NB4 (cell line): ENCODE measurements at places on chromosomes 11 and 22.

DNA sequence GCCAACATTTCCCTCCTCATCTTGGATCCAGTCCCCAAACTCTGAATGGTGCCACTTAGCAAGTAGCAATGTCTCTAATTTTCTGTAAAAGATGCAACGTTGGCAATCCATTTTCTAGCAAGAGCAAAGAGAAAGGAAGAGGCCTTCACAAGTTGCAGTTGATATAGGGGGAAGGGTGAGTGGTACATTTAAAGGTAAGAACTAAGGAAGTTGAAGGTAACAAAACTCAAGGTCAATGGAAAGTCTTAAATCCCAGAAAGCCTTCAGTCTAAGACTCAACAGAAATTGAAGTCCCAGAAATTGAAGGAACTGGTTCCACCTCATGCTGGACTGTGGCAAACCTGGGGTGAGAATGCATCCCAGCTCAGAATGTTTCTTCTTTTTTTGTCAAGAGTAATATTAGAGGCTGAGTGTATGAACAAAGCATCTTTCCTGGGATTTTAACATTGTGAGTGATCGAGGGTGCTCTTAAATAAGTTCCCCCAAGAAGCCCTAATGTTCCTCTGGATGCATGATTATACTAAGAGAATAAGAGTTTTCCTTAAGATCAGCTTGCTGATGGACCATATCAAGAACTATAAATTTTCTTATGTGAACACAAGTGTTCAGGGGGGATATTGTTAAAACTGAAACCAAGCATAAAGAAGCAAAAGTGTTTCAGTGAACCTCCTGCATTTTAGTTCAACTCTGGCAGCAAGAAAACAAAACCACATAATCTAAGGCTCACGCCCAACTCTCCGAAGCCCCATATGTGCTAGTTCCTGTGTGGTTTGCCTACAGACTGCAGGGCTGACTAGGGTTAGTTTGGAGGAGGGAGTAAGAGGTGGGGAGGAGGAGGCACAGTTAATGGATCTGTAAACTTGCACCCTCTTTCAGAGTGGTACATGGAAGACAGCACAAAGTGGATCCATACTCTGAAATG lies at the start of gene GRAP2:
TSS of gene GRAP2 (plus strand) at position 779 of the 922 bp plus-strand sequence. CDS start 46,023 bp downstream, outside the sequence.
- DNase-seq = peak; percentile 70

- DNase-seq = no peak
Measured at GRCh38 chr11:122094836-122095235, 21.2 kb downstream of the BLID start.

DNA sequence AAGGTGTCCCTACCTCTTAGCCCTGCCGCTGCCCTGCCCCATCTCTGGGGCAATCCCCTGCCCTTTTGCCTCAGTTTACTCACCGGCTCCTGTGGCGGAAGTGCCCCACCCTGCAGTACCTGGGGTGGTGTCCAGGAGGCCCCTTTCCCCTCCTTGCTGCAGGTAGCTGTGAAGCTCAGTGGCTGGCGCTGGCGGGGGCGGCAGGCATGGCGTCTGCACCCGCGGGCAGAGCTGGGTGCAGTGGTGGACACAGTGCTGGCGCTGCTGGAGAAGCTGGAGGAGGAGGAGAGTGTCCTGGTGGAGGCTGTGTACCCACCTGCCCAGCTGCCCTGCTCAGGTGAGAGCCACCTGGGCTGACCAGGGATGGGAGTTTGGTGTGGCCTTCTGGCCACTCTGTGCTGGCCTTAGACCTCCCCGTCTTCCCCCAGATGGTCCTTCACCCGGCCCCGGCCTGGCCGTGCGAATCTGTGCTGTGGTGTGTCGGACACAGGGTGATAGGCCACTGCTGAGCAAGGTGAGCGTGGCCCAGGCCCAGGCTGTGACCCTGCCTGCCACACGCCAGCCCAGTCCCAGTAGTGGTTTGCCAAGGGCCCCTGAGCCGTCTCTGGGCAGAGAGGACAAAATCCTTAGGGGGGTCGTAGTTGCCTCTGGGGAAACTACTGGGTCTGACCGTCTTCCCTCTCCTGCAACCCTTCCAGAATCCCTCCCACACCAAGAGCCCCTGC lies 4.0 kb downstream of the CARNS1 start:
- DNase-seq = no peak

GRCh38 chr11:72037554-72038311 lies 39.0 kb downstream of the IL18BP start:
- DNase-seq = no peak

GRCh38 chr11:122197066-122197987 lies 81.3 kb upstream of the BLID start:
- peak; percentile 28 for DNase-seq

- peak; percentile 100 for DNase-seq
Measured at GRCh38 chr11:57432714-57433163, 5.8 kb upstream of the SLC43A3 start.

DNA sequence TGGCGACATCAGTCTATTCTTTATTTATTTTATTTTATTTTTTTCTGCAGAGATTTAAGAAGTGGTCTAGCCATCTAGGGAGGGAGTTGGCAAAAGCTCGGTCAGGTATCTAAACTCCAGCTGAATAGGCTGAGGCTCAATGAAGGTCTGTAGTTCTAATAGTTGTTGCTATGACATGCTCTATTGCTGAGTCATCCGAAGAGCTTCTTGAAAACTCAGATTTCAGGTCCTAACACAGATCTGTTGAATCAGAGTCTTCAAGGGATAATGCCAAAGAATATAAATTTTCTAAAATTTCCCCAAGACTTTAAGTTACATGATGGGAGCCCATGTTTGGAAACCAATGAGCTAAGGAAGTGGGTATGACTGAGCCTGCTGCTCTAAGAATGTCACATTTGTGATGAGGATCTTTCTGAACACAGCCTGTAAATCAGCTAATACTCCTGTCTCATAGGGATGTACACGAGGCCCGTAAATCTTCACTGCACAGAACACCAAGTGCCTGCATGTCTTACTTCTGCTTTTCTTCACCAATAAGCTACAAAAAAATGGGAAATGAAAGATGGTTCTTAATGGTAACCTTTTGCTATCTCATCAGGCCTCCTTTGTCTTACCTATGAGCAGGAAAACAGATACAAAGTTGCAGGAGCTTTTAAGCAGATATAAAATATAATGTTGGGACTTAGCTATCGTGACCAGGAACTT lies 901.4 kb upstream of the API5 start:
- peak; percentile 30 for DNase-seq

DNA sequence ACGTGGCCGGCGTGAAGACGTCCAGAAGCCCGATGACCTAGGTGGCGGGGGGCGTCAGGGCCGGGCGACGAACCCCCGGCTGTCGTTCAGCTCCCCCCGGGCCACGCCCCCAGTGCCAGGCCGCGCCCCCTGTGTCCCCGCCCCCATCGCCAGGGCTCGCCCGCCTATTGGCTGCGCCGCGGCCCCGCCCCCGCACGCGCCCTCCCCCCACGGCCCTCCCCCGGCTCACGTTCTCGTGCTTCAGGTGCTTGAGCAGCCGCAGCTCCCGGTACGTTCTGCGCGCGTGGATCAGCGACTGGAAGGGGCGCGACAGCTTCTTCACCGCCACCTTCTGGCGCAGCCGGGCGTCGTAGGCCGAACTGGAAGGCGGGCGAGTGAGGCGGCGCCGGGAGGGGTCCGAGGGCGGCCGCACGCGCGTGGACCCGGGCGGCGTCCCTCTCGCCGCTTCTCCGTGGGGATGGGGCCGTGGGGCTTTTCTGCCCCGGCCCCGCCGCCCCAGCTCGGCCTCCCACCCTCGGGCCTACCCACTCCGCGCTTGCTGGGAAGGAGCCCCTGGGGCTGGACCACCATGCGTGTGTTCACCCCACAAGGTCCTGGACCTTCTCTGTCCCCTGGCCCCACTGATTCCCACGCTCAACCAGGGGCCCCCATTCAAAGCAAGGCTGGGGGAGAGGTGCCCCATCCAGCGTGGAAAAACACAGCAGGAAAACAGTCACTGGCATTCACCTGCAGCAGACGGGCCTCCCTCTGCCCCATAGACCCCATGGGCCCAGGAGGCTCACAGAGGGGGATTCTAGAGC lies 2.4 kb downstream of the MAPK11 start:
- DNase-seq = no peak

DNA sequence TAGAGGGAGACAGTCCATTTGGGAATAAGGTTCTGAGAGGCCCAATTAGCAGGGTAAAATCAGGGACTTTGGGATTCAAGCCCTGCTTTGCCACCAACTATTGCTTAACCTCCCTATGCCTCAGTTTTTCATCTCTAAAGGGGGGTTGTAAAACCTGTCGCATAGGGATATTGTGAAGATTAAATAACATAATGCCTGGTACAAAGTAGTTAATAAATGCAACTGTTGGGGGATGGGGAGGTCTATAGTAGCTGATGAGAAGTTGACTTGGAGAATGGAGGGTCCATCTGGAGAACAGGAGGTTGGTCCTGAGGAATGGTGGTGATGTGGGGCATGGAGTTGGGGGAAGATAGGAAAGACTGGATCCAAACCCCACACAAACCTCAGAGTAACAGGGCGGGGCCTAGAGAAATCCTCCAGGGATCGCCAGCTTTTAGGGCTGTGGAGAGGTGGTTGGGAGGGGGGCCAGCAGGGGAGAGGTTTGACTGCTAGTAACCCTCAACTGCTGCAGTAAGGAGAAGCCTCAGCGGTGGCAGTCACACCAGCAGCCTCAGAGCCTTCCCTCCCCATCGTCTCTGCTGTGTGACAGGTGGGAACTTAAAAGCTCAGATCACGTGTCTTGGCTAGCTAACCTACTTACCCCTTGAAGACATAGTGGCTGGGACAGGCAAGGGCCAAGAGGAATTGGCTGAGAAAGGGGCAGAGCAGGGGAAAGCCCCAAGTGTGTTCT lies 1.1 kb upstream of the ABCG4 start:
- DNase-seq = peak; percentile 36

DNA sequence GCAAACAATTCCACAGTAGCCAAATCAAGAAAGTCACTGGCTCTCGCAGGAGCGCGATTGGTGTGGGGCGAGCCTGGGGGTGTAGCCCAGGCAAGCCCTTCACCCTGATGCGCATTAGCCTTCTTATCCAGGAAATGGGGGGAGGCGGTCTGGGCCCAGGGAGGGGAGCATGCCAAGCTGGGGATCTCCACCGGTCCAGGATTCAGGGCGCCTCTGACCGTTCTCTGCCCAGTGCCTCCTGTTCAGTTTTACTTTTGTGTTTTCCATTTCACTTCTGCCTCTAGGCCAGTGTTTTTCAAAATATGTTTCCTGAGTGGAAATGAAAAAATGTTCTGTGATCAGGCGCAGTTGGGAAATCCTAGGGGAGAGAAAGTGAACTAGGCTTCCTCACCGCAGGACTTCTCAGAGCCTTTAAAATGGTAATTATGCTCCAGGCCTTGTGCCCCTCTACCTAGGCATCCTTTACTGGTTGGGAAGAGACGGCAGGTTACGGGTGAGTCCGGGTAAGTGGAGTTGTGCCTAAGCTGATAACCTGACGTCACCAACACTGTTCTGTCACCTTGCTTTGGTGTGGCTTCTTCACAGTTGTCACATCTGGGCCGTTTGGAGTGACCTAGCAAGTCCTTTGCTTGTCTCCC lies 18.4 kb downstream of the LRP5 start:
- DNase-seq = no peak

DNA sequence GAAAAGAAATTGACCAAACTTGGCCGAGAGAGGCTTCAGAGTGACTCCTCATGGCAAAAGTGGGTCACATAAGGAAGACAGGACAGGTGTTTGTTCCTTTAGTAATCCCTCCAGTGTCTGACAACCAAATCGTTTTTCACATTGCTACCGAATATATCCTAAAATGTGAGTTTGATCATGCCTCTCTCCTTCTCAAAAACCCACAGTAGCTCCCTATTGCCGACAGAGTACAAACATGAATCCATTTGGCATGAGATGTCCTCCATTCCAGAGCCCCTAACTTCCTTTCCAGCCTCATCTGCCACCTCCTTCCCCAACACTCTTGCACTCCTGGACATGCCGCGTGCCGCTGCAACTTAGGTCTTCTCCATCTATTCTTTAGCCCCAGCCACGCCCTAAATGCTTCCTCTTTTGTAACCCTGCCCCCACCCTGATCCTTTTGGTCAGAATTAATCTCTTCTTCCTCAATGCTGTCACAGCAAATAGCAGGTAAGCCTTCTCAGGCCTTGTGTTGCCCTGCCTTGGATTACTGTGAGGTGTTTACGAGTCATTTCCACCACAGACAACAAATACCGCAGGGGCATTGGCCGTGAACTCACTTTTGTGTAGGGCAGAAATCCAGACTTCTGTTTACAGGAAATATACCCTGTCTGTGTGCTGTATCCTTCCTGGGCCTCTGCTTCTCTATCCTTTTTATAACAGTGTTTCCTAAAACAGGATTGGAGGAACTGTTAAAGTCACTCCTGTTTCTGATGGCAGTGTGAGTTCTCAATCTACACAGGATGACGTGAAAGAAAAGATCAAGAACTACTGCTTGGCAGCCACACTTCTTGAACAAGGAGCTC lies 66.0 kb upstream of the FTH1 start:
- DNase-seq = peak; percentile 69

- peak; percentile 18 for DNase-seq
Measured at GRCh38 chr22:32354360-32355351, 3.0 kb upstream of the RFPL3 start.

- DNase-seq = peak; percentile 98
Measured at GRCh38 chr11:12224537-12224893, 114.1 kb downstream of the MICAL2 start.

- no peak for DNase-seq
Measured at GRCh38 chr11:68214173-68215086, 1.3 kb upstream of the KMT5B start.

DNA sequence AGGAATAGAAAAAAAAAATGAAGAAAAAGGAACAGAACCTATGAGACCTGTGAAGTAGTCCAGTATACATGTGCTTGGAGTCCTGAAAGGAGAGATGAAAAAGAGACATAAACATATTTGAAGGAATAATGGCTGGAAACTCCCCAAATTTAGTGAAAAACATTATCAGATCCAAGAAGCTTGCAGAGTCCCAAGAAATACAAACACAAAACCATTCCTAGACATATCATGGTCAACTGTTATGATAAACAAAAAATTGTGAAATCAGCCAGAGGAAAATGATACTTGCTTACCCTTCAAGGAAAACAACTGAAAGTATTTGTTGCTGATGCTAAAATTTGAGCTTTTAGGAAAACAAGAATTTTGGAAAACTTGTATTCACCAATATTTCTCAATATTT lies 250.1 kb downstream of the DDX10 start:
- DNase-seq = no peak

GRCh38 chr11:64885367-64886286 lies 7.2 kb upstream of the EHD1 start:
- peak; percentile 88 for DNase-seq

- peak; percentile 57 for DNase-seq
Measured at GRCh38 chr11:43574949-43575912, 105.3 kb upstream of the HSD17B12 start.

DNA sequence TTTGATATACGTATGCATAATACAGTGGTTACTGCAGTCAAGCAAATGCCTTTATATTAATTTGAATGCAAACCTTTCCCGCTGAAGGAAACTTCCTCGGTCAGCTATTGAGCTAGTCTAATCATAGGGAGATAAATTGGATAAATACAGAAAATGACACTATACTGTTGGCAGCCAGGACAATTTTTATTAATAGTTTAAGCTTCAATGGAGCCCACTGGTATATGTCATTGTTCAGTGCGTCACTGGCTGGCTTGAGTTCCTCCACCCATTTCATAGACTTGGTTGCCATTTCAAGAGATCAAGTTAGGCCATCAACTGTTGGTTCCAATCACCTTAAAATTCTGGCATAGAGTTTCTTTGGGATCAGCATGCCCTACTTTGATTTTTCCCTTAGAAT lies 32.5 kb upstream of the DNAJB7 start:
- no peak for DNase-seq

- no peak for DNase-seq
Measured at GRCh38 chr11:120141768-120142423, 4.0 kb upstream of the TRIM29 start.

- no peak for DNase-seq
Measured at GRCh38 chr11:71988050-71988449, 10.7 kb upstream of the IL18BP start.
